ENCODE measurements at places on chromosomes 16 and 17.

DNA sequence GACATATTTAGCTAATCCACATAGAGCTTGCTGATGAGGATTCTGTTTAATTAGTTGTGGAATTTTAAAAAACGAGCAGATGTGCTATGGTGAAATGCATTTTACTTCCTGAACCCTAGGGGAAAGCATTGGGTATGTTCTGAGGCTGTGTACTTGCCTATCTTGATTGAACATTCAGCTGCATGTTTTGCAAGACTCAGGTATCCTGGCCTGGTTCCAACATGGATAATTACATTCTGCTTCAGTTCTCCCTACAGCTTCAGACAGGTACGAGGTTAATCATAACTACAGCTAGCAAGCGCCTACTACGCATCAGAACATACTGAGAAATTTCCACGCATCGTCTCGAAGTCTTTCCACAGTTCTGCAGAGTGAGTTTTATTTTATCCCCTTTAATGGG is 77.0 kb downstream of the HS3ST2 start:
- H3K4me1 ChIP-seq, result no peaks in the 10 kb centered on the region
- H3K27ac ChIP-seq, result no peak overlapping the region
- no peak overlapping the region for H3K4me3 ChIP-seq
- DNase-seq, result no peak
- no peaks in the 10 kb centered on the region for H3K36me3 ChIP-seq

DNA sequence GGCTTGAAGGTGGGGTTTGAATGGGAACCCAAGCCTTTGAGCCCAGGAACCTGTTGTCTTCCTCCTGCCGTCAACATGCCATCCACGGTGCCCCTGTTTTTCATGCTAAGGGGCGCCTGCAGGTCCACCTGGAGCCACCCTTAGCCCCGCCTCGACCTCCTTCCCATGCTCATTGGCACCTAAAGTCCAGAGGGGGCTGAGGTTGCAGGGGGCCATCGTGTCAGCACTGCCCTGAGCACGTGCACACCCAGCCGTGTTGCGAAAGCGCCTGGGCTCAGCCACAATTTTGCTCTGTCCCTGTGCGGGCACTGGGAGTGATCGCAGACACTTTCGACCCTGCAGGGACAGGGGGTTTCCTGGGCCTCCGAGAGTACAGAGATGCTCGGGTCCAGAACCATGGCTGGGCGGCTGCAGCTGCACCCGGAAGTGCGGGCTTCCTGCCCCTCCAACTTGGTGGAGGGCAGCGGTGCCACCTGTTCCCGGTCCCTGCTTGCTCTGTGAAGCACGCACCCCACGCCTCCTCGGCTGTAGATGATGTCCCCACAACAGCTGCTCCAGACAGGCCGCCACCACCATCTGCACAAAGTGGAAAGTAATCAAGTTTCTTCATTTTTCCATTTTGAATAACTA is 454.7 kb downstream of the CDH8 start:
- H3K27me3 ChIP-seq, result no peaks in the 10 kb centered on the region
- no peak overlapping the region for H3K4me3 ChIP-seq
- H3K27ac ChIP-seq, result no peak overlapping the region
- no peaks in the 10 kb centered on the region for H3K36me3 ChIP-seq
- DNase-seq, result no peak

DNA sequence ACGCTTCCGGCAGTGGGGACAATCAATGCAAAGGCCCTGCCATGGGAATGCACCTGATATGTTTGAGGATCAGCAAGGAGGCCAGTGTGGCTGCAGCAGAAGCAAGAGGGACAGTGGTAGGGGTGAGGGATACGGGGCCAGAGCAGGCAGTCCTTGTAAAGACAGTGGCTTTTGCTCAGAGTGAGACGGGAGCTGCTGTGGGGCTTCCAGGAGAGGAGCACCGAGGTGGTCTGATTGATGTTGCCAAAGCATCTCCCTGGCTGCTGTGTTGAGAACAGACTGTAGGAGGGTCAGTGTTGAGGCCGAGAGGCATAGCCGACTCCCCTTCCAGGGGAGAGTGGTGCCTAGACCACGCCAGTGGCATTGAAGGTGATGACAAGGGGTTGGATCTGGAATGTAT is 11.4 kb upstream of the SPNS2 start:
- no peaks in the 10 kb centered on the region for H3K27me3 ChIP-seq
- no peaks in the 10 kb centered on the region for H3K36me3 ChIP-seq
- no peak overlapping the region for H3K4me3 ChIP-seq

DNA sequence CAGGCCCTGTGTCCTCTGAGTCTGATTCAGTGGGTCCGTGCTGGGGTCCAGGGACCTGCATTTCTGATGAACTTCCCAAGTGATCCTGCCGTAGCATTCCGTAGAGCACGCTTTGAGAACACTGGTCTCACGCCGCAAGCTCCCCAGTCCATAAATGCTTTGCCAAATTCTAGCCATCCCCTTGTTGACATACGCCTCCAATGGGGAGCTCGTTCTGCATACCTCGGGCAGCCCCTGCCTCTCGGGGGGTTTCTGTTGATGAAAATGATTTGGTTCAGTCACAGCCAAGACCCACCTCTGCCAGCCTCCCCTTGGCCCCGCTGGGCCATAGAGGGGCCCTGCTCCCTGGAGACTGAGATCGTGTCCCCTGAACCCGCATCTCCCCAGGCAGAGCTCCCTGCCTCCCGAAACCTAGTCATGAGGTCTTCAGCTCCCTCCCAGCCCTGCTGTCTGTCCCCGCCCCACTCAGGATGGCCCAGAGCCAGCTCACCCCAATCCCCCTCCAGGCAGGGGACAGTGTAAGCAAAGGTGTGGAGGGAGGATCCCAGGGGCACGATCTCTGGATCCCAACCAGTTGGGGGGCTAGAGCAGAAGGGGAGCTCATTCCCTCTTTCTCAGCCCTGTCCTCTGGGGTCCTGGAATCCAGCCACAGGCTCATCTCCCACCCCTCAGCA is 16.2 kb upstream of the SPNS2 start:
- H3K4me1 ChIP-seq, result peaks cover 2% of the 10 kb centered on the region
- no peaks in the 10 kb centered on the region for H3K36me3 ChIP-seq
- no peak overlapping the region for H3K27ac ChIP-seq
- DNase-seq, result no peak
- H3K27me3 ChIP-seq, result no peaks in the 10 kb centered on the region
- no peak overlapping the region for H3K4me3 ChIP-seq

GRCh38 chr17:7634384-7634783 is 4.4 kb downstream of the SHBG start:
- no peak for DNase-seq
- H3K27ac ChIP-seq, result no peak overlapping the region
- H3K36me3 ChIP-seq, result no peaks in the 10 kb centered on the region
- no peaks in the 10 kb centered on the region for H3K27me3 ChIP-seq

GRCh38 chr17:68612209-68612922 is 11.2 kb upstream of the FAM20A start:
- H3K36me3 ChIP-seq, result no peaks in the 10 kb centered on the region
- no peak overlapping the region for H3K27ac ChIP-seq
- no peak overlapping the region for H3K4me3 ChIP-seq
- no peaks in the 10 kb centered on the region for H3K27me3 ChIP-seq
- DNase-seq, result no peak

DNA sequence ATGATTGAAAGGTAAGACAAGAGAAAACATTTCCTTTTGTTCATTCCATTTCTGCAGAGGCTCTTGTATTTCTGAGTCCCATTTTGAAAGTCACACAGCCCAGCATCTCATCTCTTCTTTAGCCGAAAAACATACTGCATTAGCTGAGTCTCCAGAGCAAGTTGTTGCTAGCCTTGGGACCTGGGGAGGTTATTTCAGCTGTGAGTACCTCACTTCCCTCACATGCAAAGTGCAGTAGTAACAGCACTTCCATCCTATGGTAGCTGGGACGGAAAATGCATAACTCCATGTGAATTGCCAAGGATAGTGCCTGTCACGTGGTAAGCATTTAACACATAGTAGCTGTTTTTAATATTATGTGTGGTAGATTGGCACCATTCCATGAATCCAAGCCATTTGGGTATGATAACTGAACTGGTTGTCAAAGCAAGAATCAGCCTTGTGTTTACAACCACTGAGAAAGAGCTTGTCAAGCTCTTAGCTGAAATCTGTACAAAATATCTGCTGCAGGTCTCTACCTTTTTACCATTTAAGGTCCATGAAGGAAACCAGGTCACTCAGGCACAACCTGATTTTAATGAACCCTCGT is 345.7 kb downstream of the CDH13 start:
- H3K4me3 ChIP-seq, result no peak overlapping the region
- H3K27me3 ChIP-seq, result no peaks in the 10 kb centered on the region
- no peaks in the 10 kb centered on the region for H3K4me1 ChIP-seq
- no peaks in the 10 kb centered on the region for H3K36me3 ChIP-seq

DNA sequence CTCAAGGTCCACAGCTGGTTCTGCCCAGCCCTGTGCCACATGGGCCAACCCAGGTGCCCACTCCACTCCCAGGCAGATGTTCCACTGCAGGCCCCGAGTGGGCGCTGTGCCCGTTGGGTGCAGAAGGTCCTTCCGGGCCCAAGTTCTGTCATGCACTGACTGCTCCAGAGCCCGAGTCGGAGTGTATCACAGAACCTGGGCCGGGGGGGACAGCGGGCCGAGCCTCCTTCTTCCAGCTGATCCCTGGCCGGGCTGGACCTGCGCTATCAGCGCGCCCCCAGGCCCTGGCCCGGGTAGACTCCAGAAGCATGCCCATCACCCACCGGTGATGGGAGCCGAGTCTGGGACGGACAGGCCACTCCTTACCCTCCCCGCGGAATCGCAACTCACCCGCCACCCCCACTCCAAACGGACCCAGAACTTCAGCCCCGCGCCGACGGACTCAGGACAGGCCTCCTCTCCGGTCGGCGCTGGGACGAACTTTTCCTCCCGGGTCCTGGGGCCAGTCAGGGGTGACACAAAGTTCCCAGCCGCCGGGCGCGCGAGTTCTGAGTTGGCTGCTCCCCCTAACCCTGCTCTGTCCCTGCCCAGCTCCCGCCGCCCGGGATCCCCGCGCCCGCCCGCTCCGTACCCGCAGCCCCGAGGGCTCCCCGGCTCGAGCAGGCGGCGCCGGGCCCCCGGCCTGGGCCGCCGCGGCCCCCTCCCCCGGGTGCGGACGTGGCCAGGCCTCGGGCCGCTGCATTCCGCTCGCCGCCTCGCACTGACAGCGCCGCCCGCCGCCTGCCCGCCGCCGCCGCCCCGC is at the start of gene COPZ2:
TSS of gene COPZ2 (minus strand) at position 762 of the 802 bp plus-strand sequence. CDS start at position 742, 20 bp downstream.
- peaks cover 15% of the 10 kb centered on the region for H3K4me1 ChIP-seq
- H3K27me3 ChIP-seq, result no peaks in the 10 kb centered on the region
- peaks cover 11% of the 10 kb centered on the region for H3K36me3 ChIP-seq

- H3K4me3 ChIP-seq, result no peak overlapping the region
- H3K36me3 ChIP-seq, result peaks cover 29% of the 10 kb centered on the region
- no peaks in the 10 kb centered on the region for H3K27me3 ChIP-seq
- no peak for DNase-seq
- H3K27ac ChIP-seq, result no peak overlapping the region
Measured at GRCh38 chr16:89096768-89097391, 3.2 kb downstream of the ACSF3 start.

GRCh38 chr16:56606071-56606475 is 2.3 kb upstream of the MT2A start:
- H3K4me3 ChIP-seq, result no peak overlapping the region
- DNase-seq, result peak; percentile 79

- H3K27ac ChIP-seq, result no peak overlapping the region
- H3K4me1 ChIP-seq, result peaks cover 8% of the 10 kb centered on the region
- no peak for DNase-seq
- H3K36me3 ChIP-seq, result no peaks in the 10 kb centered on the region
Measured at GRCh38 chr17:63442074-63442473, 4.0 kb downstream of the CYB561 start.

- peak overlapping the region; percentile 98 for H3K4me3 ChIP-seq
- peaks cover 3% of the 10 kb centered on the region for H3K36me3 ChIP-seq
- H3K27me3 ChIP-seq, result no peaks in the 10 kb centered on the region
- DNase-seq, result no peak
- peaks cover 64% of the 10 kb centered on the region for H3K4me1 ChIP-seq
- peak overlapping the region; percentile 100 for H3K27ac ChIP-seq
Measured at GRCh38 chr17:18259621-18260331, 686 bp upstream of the MIEF2 start.

DNA sequence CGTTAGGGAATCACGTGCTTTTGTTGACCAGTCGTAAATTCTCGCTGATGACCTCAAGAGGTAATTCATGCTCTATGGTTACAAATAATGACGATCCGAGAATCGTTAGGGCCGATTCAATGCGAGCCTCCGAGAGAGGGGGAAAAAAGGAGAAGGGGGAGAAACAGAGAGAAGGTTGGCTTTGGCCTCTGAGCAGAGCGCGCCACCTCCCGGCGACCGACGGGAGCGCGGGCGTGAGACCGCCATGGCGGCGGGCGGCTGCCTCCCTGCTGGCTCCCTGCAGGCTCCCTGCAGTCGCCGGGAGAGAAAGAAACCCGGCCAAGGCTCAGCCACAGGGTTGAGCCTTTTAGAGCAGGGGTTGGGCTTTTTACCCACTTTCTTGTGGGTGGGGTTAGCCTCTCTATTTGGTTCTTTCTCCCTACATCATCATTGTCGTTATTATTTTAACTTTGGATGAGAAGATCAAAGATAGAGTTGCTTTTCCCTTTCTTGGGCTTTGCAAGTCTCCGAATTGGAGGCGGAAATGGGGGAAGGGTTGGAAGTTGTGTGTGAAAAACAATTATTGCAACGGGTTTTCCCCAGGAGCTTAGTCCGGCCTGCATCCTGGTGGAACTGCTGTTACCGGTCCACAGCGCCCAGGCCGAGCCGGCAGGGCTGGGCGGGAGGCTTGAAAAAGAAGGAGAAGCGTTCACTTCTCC is 410 bp upstream of the HOXB5 start:
- peak; percentile 83 for DNase-seq
- H3K36me3 ChIP-seq, result no peaks in the 10 kb centered on the region
- no peaks in the 10 kb centered on the region for H3K27me3 ChIP-seq
- H3K4me3 ChIP-seq, result peak overlapping the region; percentile 50

DNA sequence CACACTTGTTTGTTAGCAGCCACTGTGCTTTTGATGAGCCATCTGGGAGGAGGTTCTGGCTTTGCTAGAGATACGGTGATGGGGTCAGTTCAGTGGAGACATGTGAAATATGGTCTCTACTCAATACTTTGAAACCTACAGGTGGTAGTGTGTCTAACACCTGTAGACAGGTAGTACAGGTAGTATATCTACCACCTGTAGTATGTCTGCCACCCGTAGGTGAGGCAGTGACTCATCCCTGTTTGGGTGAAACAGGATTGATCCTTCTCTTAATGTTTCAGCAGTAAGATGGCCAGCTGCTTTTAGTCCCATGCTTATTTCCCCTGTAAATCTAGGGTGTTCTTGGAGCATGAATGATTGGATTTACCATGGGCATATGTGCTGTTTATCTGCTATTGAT is 240.8 kb downstream of the SNX29 start:
- no peak for DNase-seq
- no peak overlapping the region for H3K4me3 ChIP-seq
- no peaks in the 10 kb centered on the region for H3K36me3 ChIP-seq
- H3K27ac ChIP-seq, result no peak overlapping the region
- no peaks in the 10 kb centered on the region for H3K27me3 ChIP-seq

- no peak overlapping the region for H3K27ac ChIP-seq
- no peak for DNase-seq
- no peaks in the 10 kb centered on the region for H3K27me3 ChIP-seq
- H3K4me3 ChIP-seq, result no peak overlapping the region
Measured at GRCh38 chr17:57679356-57679755, 65.7 kb downstream of the CCDC182 start.

DNA sequence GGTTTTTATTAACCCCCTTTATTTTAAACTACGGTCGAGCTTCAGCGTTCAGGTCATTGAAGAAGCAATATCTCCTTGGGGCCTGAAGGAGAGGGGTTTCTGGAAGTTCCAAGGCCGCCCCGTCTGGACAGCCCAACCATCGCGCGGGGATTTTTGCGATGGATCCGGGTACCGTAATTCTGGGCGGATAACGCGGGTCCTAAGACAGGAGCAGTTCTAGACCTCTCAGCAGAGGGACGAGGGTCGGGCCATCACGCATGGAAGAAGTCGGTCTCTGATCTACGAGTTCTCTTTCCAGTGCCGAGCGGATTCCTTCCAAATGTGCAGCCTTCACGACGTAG is 3.6 kb downstream of the BORCS6 start:
- H3K4me1 ChIP-seq, result peaks cover 13% of the 10 kb centered on the region
- peak overlapping the region; percentile 96 for H3K27ac ChIP-seq
- H3K36me3 ChIP-seq, result no peaks in the 10 kb centered on the region
- no peaks in the 10 kb centered on the region for H3K27me3 ChIP-seq
